ENCODE measurements at places on chromosomes 6 and 20.

- DNase-seq: no peak
Observed at GRCh38 chr6:138891255-138891986, 95.5 kb downstream of the ECT2L start.

GRCh38 chr20:63697357-63697867 lies 960 bp downstream of the TNFRSF6B start:
- DNase-seq: no peak

GRCh38 chr6:144607998-144608735 lies 323.0 kb downstream of the UTRN start:
- no peak for DNase-seq

GRCh38 chr6:90315354-90315950 lies 18.8 kb upstream of the BACH2 start:
- no peak for DNase-seq

- DNase-seq: no peak
Observed at GRCh38 chr6:34305982-34306708, 57.3 kb upstream of the SMIM29 start.

- no peak for DNase-seq
Observed at GRCh38 chr6:102619585-102619984, 1226.1 kb downstream of the GRIK2 start.

DNA sequence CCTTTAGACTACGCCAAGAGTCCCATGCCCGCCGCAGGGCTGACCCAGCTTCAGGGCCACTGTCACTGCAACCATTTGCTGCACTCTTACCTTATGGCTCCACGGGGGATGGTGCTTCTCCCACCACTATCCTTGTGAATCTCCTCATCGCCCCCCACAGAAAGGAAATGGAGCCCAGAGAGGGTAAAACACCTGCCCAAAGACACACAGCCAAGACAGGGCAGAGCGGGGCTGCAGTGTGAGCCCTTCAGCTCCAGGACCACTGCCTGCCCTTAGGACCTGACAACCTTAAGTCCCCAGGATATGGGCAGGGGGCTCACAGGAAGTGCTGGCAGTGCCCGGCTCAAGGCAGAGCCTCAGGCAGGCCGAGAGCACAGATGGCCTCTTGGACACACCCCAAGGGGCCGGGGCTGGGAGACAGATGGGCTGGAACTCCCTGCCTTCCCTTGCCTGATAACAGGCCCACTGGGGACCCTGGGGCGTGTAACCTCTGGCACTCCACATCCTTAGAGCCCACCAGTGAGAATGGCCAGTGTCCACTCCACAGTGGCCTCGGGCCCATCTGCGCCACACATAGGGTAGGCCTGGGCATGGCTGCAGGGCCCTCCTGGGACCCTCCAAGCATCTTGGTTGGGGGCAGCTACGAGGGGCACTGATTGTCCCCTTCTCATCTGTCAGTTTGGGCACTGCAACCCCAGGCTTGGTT lies 265.2 kb downstream of the TAF4 start:
- DNase-seq: no peak

- no peak for DNase-seq
Observed at GRCh38 chr6:46821458-46821881, 28.3 kb downstream of the MEP1A start.

GRCh38 chr6:16855460-16855859 lies 94.2 kb upstream of the ATXN1 start:
- no peak for DNase-seq

- no peak for DNase-seq
Observed at GRCh38 chr20:32560482-32560988, 24.6 kb downstream of the NOL4L start.

DNA sequence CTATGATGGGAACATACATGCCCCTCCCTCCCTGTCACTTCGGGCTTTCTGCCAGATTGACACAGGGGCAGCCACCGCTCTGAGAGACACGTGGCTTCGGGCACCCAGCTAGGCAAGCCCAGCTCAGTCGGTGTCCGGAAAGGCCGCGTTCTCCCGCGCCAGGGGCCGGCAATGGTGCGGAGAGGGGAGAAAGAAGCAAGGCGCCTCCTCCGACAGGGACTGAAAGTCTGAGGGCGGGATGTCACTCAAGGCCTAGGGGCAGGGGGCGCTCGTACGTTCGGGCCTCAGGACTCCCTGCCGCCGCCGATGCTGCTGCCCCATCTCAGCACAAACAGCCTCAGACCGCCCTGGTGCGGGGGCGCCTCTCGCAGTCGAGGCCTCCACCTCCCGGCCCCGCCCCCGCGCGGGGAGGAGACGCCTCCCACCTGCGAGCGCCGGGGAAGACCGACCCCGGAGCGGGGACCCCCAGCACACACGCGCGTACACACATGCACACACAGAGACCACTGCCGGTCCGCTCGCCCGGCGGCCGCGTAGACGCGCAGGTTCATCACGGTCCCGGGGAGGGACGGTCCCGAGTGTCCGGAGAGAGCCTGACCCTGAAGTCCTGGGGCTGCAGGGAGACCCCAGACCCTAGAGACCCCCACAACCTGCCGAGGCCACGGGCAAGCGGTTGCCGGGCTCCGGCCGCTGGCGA lies 1.9 kb downstream of the GRM4 start:
- no peak for DNase-seq

GRCh38 chr6:142395768-142396231 lies 94.0 kb downstream of the ADGRG6 start:
- DNase-seq: no peak

GRCh38 chr6:39642270-39642669 lies 82.9 kb downstream of the KIF6 start:
- DNase-seq: no peak

DNA sequence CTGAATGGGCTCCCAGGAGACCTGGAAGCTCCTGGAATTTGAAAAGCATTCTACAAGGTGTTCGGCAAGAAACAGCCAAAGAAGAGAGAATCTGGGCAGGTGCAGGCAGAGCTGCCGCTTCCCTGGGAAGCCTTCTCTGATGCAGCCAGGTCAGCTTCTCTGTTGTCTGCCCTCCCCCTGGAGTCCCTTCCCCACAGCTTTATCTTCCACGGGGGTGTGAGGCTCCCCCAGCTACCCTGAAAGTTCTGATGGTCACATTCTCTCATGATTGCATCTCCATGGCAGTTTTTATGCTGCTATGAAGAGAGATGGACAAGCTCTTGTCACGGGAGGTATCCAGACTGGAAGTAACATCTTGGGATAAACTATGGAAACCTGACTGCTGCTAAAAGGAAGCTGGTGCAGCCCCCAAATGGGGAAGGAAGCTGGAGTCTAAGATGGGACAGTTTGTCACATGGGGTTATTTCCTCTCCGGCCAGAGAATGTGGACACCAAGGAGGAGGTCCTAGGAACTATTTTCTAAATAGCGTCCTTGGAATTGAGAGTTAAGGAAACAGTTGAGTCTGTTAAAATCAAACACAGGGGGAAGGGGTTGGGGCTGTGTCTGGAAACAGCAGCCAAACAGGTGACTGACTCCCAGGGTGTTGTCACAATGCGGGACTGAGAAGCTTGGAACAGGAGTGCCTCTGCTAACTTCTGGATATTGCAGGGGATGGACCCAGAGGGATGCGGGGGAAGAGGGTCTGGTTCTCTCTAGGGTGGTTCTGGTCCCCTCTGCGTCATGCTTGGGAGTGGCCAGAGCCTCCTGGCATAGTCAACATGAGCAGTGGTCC lies 91.1 kb downstream of the ASXL1 start:
- no peak for DNase-seq

DNA sequence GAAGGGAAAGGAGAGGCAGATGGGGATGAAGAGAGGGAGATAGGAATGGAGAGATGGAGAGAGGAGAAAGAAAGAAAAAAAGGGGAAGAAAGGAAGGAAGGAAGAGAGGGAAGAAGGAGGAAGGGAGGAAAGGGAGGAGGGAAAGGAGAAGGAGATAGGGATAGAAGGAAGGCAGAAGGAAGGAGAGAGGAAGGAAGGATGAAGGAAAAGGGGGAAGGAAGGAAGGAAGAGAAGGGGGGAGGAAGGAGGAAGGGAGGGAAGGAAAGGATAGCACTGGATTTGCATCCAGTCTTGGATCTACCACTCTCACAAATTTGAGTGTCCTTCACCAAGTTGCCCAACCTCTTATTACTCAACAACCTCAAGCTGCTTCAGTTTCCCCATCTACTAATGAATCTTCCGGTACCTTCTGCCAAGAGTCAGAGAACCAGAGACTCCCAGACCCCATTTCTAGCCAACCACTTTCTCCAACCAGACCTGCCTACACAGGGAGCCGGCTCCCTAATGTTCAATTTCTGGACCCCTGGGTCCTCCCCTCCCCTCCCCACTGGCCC lies 79.7 kb upstream of the FOXP4 start:
- DNase-seq: no peak

GRCh38 chr6:134339216-134339615 lies 21.3 kb upstream of the SGK1 start:
- DNase-seq: no peak

DNA sequence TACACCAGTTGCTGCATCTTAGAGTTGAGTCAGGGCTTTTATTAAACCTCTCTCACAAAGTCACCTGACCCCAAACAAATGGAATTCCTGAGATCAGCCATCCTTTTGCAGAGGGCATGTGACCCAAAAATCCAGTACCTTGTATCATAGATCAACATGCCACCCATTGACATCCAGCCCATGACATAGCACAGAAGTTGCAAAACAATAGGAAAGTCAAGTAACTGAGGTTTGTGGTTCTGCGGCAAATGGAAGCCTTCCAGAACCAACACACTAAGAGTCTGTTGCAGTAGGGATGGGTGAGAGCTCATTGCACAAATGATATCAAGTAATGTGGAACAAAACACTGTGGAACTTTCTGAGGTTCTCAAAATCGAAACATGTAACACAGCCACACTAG lies 111.2 kb downstream of the PDE7B start:
- no peak for DNase-seq

DNA sequence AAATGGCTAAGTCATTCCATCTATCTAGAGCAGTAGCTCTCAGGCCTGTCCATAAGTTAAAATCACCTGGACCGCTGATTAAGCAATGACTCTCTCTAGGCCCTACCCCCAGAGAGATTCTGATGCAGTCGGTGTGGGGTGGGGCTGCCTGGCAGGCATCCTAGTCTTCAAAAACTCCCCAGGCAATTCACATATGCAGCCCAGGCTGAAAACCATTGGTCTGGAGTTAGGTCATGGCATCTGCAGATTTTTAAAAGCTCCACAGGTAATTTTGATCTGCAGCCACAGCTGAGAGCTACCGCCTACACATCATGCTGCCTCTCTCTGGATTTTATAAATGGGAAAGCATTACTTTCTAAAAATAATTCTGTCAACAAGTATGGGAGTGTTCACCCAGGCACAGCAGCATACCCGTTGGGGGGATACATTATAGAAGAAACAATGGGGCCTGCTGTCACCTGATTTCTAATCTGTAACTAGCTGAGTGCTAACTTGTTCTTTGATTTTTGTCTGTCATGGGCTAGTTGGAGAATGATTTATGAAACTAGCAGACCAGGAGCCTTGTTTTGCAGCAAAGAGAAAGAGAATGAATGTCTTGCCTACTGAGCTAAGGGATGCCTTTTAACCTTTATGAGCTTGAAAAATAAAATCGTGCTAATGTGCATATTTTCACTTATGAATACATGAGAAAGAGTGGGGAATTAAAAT lies 44.1 kb upstream of the ATXN1 start:
- DNase-seq: no peak

DNA sequence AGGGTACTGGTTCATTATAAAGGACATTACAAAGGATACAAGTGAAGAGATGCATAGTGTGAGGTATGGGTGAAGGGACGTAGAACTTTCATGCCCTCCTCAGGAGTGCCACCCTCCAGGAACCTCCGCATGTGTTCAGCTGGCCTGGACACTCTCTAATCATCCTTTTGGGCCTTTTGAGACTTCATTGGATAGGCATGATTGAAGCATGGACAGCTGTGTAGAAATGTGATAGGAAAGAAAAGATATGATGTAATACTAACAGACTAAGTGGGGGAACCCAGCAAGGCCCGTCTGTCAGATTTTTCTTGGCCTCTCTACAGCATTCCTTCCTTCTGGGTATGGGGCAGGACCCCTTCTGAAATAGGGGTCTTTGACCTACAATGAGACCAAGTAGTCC lies 31.1 kb downstream of the DOP1A start:
- DNase-seq: no peak

DNA sequence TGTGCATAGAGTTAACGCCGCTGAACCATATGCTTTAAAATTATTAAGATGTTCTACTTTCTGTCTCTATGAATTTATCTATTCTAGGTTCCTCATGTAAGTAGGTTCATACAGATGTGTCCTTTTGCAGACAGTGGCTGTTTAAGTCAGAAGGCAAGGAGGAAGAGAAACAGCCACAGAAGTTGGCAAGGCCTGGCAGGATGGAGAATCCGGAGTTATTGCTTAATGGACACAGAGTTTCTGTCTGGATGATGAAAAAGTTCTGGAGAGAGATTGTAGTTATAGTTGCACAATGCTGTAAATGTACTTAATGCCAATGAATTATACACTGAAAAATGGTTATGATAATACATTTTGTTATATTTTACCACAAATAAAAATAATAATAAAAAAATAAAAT lies 283.6 kb upstream of the CNR1 start:
- DNase-seq: no peak

DNA sequence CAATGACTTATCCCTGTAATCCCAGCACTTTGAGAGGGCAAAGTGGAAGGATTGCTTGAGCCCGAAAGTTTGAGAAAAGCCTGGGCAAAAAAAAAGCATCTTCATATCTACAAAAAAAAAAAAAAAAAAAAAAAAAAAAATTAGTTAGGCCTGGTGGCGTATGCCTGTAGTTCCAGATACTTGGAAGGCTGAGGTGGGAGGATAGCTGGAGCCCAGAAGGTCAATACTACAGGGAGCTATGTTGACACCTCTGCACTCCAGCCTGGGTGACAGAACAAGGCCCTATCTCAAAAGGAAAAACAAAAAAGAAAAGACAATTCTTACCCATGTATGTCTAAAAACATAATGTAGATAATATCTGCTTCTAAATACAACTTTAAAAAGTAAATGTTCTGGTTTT lies 27.2 kb downstream of the CRISP1 start:
- no peak for DNase-seq

DNA sequence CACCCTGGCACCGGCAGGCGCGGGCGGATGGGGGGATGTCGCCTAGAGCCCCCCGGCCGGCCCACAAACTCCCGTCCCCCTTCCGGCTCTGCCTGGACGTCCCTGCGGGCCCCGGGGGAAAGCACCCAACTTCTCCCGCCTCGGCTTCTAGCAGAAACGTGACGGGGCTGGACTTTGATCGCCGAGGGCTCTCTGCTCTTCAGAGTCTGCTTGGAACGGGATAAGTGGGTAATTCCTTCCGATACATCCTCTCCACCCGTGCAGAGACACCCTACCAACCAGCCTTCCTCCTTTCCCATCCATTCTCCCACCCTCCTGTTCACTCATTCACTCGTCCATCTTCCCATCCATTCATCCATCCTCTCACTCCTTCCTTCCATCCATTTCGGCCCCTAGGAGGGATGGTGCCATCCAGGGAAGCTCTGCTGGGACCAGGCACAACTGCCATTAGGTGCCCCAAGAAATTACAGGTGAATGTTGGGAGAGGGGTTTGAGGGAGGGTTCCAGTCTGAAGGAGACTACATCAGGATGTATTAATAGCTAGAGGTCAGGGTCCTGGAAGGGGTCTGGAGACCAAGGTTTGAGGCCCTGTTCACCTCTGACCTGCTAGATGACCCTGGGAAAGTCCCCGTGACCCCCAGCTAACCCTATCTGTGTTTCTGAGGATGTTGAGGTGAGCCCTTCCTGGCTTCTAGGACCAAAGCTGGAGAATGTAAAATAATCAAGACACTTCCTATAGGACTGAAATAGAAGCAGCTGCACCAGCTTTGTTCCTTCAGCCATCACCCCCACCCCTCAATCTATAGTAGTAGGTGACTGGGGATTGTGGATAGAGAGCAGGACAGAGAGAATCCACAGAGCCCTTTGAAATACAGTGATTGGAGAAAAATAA lies 538 bp downstream of the TTLL9 start:
- no peak for DNase-seq

All from AG04449 (cell line).